ENCODE measurements at places on chromosomes 13 and 19.
A peak's percentile ranks its signal among the peaks of the same experiment; 100 is the strongest.

DNA sequence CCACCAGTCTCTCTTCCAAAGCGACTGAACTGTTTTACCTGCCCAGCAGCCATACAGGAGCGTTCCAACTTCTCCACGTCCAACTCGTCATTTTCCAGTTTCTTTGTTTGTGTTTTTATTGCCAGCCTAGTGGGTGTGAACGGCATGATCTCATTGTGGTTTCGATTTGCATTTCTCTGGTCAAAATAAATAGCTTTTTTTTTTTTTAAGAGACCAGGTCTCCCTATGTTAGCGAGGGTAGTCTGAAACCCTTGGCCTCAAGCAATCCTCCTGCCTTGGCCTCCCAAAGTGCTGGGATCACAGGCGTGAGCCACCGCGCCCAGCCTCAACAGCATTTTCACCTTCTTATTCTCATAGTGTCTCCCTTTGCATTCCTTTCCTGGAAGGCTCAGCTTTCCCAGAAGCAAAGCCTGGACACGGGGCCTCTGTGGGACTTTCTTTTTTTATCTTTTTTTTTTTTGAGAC, 4.2 kb upstream of the JSRP1 start:
- DNase-seq, result no peak

DNA sequence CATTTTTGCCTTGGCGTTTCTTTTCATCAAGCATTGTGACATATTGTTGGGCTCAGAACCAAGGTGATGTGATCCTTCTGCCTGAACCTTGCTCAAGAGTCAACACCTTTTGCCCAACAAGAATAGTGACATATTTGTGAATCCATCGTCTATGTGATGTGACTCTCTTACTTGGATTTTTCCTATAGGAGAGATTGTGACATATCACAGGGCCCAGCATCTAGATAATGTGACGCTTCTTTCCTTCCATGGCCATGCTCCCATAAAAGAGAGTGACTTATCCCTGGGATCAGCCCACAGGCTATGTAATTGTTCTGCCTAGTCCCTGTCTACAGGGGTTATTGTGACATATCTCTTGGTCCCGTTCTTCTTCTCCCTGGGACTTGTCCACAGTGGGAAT, 8.5 kb upstream of the ZNF429 start:
- no peak for DNase-seq

DNA sequence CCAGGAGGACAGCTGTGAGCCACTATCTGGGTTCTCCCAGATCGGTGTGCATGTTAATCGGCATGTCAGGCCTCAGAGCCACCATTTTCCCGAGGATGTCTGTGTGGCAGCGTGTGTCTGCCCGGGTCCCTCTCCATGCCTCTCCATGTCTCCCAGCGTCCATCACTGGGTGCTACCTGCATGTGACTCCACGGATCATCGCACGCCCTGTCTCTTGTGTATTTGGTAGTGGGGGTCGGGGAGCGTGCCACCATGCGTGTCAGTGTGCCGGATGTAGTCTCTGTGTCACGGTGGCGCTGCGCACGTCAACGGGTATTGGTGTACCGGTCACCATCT, 5.9 kb downstream of the NFIX start:
- DNase-seq, result no peak

DNA sequence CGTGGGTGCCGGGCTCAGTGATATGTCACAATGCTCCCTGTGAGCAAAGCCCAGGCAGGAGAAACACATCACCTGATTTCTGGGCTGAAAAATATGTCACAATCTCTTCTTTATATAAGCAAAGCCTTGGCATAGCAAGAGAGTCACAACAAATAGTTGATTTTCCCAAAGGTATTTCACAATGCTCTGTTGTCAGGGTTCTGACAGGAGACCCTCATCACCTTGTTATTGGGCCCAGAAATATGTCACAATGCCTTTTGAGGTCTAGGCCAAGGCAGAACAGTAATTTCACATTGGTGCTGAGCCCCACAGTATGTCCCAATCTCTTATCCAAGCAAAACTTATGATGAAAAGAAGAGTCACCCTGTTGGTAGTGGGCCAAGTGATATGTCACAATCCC, 125.7 kb downstream of the ZNF675 start:
- DNase-seq, result no peak

DNA sequence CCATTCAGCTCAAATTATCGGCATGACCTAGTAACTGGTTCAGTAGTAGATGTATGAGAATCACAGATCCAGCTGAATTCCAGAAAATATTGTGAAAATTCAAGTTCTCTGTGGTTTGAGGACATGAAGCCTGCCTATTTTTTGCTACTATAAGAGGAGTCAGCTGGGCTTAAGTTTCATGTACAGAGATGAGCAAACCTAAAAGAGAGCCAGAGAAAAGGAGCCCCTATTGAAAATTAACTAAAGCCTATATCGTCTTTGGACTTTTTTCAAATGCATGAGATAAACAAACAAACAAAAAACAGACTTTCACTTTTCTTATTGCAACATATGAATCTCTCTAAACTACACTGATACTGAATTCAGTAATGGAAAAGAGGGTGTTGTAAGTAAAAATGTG, 106.8 kb upstream of the SPRY2 start:
- DNase-seq, result no peak

DNA sequence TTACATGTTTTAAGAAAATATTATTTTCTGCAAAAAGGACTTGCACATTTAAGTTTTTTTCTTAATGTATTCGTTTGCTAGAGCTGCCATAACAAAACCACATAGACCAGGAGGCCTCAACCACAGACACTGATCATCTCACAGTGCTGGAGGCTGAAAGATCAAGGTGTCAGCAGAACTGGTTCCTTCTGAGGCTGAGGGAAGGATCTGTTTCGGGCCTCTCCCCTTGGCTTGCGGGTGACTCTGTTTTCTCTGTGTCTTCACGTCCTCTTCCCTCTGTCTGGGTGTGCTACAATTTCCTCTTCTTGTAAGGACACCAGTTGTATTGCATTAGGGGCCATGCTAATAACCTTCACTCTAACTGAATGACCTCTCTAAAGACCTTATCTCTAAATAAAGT, 364.2 kb downstream of the IRS2 start:
- no peak for DNase-seq

DNA sequence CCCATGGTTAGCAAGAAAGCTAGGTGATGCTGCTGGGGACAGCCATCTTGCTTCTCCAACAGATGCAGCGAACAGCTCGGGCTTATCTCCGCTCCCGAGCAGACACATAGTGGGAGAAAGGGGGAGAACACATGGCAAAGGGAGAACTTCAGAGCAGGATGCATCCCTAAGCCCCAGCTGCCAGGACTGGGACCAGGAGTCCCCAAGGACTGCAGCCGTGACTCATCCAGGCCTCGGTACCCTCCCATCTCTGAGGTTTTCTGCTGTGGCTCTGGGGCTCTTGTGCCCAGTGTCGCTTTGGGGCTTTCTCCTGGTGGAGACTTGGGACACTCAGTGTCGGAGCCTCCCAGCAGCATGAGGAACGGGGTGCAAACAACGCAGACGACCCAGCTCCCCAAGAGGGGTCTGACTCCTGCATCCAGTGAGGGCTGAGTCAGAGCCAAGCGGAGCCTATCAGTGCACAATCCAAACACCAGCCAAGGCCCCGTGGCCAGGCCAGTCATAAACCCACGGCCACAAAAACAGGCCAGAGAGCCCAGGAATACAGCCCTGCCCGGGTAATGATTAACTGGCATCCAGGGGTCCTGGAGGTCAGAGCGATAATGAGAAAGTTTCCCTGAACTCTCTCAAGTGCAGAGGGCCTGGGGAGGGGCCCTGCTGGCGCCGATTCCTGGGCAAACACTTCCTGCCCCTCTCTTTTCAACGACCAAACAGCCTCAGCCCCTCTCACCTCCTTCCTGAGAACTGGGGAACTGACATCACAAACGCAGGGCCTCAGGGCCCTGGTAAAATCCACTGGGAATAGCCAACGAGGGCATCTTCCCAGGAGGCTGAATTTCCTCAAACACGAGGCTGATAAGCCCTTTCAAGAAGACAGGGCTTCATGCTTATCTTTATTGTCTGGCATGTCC, 202.9 kb downstream of the USP12 start:
- DNase-seq, result no peak

- DNase-seq, result no peak
Measured at GRCh38 chr19:18718015-18718526, 34.6 kb downstream of the CRTC1 start.

- no peak for DNase-seq
Measured at GRCh38 chr13:113964251-113964995, 9.5 kb downstream of the C13orf46 start.

DNA sequence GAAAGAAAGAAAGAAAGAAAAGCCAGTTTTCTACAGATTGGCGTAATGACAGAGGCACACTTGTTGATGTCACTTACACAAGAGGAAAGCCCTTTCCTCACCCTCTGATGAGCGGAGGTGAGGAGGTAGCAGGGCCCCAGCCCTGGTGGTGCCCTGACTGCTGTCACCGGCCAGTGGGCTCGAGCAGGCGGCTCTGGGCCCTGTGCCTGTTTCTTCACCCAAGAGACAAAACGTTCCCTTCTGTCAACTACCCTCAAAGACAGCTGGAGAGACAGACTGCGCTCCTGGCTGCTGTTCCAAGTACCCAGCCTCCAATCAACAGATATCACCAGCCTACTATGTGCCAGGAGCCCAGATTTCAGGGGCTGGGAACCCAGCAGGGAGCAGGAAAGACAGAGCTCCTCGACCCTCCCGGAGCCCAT, 10.1 kb downstream of the EPS15L1 start:
- no peak for DNase-seq

DNA sequence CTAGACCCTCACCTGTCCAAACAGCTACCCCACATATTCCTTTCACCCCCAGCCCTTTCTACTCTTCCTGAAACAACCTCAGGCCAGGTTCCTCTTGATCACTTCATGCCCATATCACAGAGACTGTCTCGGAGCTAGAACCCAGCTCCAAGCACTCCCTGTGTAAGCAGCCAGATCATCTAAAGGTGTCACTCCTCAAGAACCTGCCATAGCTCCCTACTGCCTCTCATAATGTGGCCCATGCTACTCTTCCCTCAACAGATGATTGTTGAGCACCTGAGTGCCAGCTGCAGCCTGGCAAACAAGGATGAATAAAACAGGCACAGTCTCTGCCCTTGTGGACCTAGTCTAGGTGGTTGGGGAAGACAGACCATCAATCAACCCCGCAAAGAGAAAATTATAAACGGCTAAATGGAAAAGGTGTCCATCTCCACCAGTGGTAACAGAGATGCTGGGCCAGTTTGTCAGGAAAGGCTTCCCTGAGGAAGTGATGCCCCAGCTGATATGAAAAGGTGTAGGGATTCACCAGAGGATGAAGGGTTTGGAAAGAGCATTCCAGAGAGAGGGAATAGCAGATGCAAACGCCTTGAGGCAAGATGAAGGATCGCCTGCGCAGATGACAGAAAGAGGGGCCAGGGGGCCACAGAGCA, 8.3 kb downstream of the EPS15L1 start:
- DNase-seq, result no peak

DNA sequence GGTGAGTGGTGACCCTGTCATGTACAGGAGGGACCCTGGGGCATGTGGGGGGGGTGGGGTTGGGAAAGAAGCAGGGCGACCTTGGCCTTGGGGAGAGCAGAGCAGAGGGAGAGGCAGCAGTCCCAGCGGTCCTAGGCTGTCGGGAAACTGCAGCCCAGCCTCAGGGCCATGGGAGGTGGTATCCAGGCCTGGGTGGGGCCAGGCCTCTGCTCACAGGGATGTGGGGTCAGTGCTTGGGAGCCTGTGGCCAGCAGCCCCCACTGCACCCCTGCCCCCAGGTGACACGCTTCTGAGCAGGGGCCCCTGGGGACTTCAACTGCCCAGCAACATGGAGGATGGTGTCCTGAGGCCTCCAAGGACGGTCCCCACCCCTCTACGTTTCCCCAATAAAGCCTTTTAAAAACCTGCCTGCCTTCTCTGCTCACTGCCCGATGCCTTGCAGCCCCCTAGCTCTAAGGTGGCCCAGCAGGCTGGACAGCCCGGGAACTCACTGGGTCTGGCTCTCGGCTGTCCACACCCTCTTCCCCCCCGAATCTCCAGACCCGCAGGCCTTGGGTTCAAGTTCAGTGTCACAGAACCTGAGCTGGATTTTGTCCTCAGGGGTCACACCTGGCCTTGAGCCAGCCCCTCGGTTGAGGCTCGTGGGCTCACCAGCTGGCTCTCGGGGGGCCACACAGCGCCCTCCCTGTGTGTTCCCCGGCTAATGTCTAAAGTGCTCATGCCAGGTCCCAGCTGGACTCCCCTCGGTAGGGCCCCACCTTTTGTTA, 6.9 kb downstream of the PNKP start:
- DNase-seq, result no peak

GRCh38 chr13:113186061-113186900, 22.2 kb downstream of the PCID2 start:
- no peak for DNase-seq

DNA sequence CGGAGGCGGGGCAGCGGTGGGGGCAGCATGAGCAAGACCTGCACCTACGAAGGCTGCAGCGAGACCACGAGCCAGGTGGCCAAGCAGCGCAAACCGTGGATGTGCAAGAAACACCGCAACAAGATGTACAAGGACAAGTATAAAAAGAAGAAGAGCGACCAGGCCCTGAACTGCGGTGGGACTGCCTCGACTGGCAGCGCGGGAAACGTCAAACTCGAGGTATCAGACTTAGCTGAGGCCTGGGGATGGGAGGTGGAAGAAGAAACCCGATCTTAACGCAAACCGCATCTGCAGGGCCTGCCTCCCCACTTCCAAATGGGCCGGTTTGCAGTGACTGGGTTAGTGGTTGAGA, 693 bp downstream of the RFXAP start:
- DNase-seq, result no peak

DNA sequence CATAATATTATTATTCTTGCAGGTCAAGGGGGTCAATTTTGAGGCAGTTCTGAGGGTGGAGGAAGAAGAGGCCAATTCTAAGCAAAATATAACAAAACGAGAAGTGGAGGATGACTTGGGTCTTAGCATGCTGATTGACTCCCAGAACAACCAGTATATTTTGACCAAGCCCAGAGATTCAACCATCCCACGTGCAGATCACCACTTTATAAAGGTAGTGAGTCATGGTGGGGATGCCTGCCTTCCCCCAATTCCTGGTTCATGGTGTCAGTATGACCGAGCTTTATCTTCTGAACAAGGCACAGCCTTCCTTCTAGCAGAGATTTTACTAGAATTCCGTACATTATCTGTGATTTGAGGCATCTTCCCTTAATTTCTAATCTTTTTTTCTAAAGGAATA, 9.4 kb upstream of the DCUN1D2 start:
- DNase-seq, result peak; percentile 42

DNA sequence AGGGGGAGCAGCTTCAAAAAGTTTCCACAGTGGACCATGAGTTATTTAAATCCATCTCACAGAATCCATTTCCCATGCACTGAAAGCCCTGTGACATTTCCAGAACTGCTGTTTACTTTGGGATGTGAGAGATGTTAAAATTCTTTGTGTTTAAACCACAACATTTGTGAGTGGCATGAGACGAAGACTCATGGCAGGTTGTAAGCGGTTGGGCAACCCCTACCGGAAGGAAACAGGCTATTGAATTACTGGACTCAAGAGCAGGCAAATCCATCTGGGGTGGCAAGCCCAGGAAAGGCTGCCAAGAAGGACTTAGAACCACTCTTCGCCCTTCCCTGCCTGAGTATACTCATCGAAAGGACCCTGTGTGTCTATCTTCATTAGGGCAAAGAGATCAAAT, 22.3 kb upstream of the CLDN10 start:
- DNase-seq, result peak; percentile 83

DNA sequence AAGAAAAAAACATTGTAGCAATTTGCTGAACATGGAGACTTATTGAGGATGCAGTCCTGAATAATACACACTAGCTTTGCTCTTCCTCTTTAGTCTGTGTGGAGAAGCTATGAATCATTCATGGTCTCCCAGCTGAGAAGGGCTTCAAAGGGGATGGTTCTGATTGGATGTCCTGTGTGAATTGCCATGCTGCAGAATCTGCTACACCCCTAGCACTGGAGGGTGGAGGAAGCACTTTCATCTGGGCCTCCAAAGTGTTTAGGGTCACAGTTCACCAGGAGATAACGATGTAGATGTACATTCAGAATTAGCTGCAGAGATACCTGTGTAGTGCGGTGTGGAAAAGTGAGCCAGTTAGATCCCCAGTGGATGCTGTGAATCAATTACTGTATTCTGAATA, 321.1 kb upstream of the EDNRB start:
- peak; percentile 44 for DNase-seq
